ENCODE measurements at places on chromosomes 7 and 10. TPM values are rescaled to one million over a fixed set of nuclear protein-coding genes. Genes with fewer than 3 reads are reported as not detected.

GRCh38 chr10:79347894-79348639 lies 798 bp downstream of the PPIF start:
- DNase-seq = peak; percentile 65

DNA sequence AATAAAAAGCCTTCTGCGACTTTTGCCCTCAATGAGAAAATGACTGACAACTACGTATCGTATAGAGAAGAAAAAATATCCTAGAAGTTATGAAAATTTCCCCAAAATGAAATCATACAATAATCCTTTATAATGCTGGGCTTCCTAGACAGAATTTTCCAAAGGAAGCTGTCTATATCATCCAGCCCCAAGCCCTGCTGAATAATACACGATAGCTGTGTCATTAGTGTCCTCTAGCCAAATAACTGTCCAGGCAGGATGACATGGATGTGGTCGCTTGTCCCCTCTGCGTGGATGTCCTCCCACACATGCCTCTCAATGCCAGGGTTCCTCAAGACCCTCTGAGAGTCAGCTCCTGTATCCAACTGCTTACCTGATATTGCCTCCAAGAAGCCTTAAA lies 61.7 kb upstream of the ECHDC3 start:
- no peak for DNase-seq

- peak; percentile 45 for DNase-seq
Measured at GRCh38 chr7:99102361-99102760, 41.5 kb downstream of the SMURF1 start.

DNA sequence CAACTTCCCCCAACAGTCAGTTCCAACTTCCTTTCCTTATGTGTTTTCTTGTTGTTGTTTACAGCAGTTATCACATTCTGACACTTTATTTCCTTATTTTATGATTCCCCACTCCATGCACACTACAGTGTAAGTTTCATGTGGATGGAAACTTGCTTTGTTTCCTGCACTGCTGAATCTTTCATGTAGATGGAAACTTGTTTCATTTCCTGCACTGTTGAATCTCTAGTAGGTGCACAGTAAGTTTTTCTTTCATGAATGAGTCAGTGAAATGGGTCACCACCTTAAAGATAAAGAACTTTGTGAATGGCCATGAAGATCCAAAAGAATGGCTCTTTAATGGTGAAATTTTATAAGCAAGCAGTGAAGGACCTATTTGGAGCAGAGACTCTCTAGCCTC lies 61.4 kb downstream of the SHOC2 start:
- DNase-seq = no peak

Gene SEMA3D
- under 0.01 TPM for total RNA-seq

Gene SPOCK2
- 0.06 TPM for total RNA-seq

Gene PDGFA
- 33.7 TPM for total RNA-seq

Gene H2AZ2
- total RNA-seq = 433 TPM

Gene LRRC18
- total RNA-seq = not detected

Gene NXPH1
- total RNA-seq = 2.8 TPM

Gene PRPF18
- 33.1 TPM for total RNA-seq

Gene NHLRC2
- 19.2 TPM for total RNA-seq
